Suppressor macrophage treated with lipopolysaccharide for 4 hours (primary cell): ENCODE measurements at places on chromosomes 1 and 21.

GRCh38 chr21:45050345-45050796, 24.0 kb upstream of the ADARB1 start:
- DNase-seq: no peak

DNA sequence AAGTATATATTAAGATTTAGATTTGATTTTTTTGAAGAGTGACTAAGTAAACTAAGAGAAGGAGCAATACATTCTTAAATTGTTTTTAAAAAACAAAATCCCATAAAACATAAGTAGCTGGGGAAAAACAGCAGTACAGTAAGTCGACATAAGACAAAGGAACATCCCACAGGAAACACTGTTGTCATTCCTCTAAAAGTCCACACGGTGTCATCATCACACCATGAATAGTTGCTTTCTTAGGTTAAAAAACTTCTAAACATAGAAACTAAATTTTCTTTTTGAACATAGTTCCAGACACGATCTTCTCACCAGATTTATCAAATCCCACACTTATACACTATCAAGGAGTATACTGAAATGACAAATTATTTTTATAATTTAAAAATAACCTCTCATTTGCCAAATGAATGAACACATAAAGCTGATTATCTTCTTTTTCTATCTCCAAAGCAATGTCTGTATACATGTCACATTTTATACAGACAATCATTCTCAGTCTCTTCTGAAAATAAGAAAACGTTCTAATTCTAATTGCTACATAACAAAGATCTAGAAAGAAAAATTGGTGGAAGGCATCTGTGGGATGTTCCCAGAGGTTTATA, 15.8 kb downstream of the ODF2L start:
- peak; percentile 68 for DNase-seq

DNA sequence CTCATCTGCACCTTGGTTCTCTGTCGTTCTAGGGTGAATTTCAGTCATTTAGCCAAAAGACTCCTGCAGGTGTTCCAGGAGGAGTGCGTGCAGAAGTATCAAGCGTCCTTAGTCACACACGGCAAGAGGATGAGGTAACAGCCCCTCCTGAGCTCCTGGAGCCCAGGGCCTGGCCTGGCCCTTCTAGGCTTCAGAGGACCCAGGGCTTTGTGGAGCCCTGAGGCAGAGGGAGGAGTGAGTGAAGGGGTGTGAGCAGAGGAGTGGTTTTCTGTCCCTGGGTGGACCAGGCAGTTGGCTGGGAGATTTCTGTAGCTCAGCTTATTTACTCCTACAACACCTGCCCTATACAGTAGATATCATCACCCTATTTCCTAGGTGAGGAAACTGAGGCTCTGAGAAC, 15.7 kb upstream of the RASSF5 start:
- no peak for DNase-seq

GRCh38 chr1:183773482-183774274, 31.2 kb upstream of the RGL1 start:
- DNase-seq: no peak

DNA sequence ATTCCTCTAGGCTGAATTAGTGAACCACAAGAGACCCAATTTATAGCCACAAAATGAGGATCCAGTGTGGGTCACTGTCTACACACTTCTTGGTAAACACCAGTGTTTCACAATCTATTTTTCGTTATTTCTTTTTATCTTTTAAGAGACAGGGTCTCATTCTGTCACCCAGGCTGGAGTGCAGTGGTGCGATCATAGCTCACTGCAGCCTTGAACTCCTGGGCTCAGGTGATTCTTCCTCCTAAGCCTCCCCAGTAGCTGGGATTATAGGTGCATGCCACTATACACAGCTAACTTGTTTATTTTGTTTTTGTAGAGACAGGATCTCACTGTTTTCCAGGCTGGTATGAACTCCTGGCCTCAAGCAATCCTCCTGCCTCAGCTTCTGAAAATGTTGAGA, 29.3 kb upstream of the SLC45A3 start:
- DNase-seq: no peak

DNA sequence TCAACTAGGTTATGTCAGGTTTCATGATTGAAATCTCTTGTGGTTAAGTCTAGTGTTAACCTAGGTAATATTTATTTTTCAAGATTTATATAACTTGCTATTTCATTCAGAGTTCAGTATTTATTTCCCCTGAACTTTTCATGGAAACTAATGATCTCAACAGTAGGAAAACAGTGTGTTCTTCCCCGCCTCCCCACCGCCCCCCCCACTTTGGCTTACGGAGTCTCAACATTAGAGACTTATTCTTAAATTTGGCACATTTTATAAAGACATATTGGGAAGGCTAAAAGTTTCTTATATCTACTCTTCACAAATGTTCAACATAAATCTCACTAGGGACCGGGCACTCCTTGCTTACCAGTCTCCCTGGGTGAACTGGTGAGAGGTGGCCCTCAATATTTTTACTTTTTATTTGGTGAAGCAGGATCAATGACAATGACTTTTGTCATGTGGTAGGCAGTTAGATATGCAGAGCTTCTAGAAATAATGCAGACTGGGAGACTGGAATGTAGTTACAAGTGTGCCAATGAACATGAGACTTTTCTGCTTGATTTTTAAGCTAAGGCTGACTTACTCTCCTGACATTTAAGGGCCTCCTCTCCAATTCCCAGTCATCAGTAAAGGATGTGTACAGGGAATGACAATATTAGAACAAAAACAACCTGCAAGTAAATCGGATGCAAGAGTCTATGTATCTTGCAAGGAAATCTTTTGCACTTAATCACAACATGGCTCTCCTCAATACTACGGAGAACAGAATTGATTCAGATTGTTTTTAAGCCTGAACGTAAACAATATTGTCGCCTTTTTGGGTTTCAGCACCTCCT, 1.7 kb upstream of the MAN1A2 start:
- DNase-seq: no peak

GRCh38 chr1:24107462-24108138, 4.3 kb downstream of the MYOM3 start:
- DNase-seq: no peak
